ENCODE measurements at places on chromosomes 3 and 15.
A peak's percentile ranks its signal among the peaks of the same experiment; 100 is the strongest.

GRCh38 chr15:65132878-65133547 is 595 bp downstream of the PDCD7 start:
- DNase-seq, result peak; percentile 65

- no peak for DNase-seq
Observed at GRCh38 chr15:41417418-41418195, 712 bp downstream of the RTF1 start.

- no peak for DNase-seq
Observed at GRCh38 chr3:125148836-125149235, 63.7 kb downstream of the SLC12A8 start.

DNA sequence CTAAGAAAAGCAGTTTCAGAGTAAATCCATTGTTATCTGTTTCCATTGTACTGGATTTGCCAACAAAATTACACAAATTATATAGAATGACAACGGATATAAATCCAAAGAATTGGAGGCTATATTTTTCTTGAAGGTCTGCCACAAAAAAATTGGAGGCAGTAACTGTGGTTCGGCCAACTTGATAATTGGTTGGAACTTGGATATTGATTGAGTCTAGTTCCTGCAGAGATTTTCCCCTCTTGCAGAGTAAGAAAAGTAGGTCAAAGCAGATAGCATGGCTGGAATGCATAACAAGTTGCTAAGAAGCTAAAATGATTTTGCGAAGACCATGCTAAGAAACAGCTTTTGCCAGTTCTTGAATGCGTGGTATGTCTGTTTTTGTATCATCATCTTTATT is 269.6 kb upstream of the CFAP20DC start:
- DNase-seq, result no peak

- DNase-seq, result no peak
Observed at GRCh38 chr3:33181229-33181628, 37.4 kb downstream of the SUSD5 start.

- DNase-seq, result no peak
Observed at GRCh38 chr15:29849716-29850115, 27.4 kb upstream of the TJP1 start.

GRCh38 chr15:100508641-100509300 is 20.0 kb downstream of the CERS3 start:
- no peak for DNase-seq

DNA sequence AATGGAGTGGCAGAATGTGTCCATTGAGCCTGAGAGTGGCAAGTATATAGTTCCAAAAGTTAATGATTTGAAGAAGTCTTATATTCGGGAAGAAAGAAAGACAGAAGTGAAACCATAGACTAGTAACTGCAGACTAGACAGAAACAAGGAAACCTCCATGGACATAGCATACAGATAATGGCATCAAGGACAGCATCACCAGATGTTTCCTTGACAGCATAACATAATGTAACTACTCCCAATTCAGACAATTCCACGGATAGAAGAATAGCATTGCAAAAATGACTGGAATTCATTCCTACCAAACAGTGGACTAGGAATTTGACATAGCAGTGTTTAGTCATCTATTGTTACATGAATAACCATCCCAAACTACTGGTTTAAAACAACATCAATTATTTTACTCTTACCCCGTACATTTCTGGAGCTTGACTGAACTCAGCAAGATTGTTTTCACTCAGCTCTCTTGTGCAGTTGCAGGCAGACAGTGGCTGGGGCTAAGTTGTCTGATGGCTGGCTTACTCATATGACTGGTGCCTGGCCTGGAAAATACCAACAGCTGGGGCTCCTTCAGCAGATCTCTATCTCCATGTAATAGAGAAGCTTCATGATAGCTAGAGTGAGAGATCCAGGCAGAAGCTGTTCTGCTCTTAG is 109.7 kb upstream of the GADL1 start:
- DNase-seq, result no peak

DNA sequence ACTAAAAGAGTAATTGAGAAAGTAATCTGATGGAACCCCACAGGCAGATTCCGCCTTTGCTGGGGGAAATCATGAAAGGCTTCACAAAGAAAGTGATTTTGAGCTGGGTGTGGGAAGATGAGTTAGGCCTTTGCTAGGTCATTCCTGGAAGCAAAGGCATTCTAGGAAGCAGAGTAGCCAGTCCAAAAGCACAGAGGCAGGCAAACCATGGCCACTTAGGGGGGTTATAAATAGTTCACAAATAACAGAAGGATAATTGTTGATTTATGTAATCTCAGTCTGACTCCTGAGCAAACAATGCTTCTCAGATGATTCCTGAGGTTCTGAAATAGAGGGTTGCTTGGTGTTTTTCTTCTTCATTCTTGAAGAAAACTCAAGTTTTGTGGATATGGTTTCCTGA is 576.3 kb downstream of the NTRK3 start:
- no peak for DNase-seq

GRCh38 chr15:72866182-72866581 is 82.6 kb upstream of the ADPGK start:
- DNase-seq, result no peak

GRCh38 chr3:82814660-82815059 is 1053.2 kb upstream of the GBE1 start:
- no peak for DNase-seq

GRCh38 chr3:70608434-70608833 is 296.0 kb upstream of the MDFIC2 start:
- DNase-seq, result no peak

GRCh38 chr15:67003586-67003985 is 61.8 kb upstream of the SMAD3 start:
- no peak for DNase-seq

DNA sequence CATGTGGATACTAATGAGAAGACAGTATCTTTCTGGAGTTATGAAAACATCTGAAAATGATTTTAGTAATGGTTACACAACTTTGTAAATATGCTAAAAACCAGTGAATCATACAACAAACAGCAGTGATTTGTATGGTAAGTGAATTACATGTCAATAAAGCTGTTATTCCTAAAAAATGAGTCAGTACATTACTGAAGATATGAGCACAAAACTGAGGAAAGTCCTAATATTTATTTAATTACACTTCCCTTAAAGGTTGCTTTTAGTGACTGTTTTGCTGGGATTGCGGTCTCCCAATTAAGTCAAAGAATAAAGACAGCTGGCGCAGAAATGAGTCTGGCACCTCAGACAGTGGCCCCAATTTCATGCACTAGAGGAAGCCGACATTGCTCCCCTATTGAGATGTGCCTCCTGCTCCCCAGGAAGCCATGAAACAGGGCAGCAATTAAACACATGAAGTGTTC is 50.9 kb upstream of the FSIP1 start:
- no peak for DNase-seq

DNA sequence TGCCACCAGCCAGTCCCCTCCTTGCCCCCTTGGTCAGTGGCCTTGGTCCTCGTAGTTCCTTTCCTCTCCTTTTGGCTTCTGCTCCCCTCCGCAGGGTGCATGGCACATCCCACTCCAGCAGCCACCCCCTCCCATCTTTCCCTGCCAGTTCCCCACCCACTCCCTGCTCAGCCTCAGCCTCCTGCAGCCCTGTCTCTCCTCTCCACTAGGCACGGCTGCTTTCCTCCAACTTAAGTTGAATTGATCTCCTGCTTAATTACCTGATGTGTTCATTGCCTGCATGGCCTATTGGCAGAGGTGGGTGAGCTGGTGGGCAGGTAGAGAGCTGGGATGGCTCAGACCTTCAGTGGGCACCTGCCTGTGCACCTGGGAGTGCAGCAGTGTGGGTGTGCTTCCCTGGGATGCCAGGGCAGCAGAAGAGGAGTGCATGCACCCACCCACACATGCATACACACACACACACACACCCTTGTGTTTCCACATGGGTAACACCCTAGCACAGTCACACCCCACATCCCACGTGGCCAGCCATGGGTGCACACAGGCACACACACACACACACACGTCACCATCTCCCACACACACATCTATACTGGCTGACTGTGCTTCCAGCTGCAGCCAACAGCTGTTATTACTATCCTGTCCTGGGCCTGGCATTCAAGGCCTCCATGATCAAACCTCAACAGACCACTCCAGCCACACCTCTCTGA is 30.9 kb downstream of the C3orf18 start:
- DNase-seq, result no peak

GRCh38 chr15:89784686-89784960 is 8.5 kb downstream of the MESP2 start:
- no peak for DNase-seq

- DNase-seq, result no peak
Observed at GRCh38 chr3:58072052-58072762, 64.0 kb downstream of the FLNB start.

- no peak for DNase-seq
Observed at GRCh38 chr3:172190980-172191379, 151.6 kb downstream of the FNDC3B start.

- DNase-seq, result no peak
Observed at GRCh38 chr3:166634091-166634746, 745.9 kb downstream of the ZBBX start.

- DNase-seq, result peak; percentile 45
Observed at GRCh38 chr15:78093242-78094020, 1.1 kb downstream of the SH2D7 start.

DNA sequence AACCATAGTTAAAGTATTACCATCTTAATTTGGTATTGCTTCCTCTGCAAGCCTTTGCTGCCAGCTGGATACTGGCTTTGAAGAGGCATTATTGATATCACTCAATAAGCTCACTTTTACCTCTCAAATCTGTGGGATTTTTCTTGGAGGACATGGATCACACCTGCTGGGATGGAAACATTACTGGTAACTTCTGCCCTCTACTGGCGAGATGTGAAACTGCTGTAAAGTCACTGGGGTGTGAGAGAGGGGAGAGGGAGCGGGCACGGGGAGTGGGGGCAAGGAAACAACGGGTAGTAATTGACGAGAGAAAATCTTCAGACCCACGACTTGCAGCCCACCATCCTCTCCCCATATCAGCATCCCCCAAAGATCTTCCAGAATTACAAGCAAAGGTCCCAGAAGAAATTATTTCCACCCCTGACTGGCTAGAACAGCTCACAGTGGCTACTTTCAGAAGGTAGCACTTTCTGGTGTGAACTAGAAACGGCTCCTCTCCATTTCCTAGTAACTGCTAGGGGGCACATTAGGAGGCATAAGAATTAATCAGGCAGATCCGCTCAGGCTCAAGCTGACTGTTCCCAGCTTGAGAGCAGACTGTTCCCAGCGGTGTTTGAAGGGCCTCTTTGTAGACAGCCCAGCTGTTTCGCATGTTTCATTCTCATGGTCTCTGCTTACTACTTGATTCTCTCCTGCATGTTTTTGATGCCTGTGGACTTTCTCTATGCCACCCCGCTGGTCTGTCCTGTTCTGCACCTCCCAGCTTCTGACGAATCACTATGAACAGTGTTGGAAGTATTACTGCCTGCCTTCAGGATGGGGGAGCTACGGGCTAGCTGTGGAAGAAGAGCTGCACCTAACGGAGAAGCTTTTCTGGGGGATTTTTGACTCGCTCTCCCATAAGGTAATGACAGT is 230.4 kb upstream of the CHRM5 start:
- peak; percentile 54 for DNase-seq

GRCh38 chr3:122646146-122646988 is 34.3 kb upstream of the PARP14 start:
- DNase-seq, result no peak

GRCh38 chr3:24725514-24726255 is 231.0 kb upstream of the THRB start:
- no peak for DNase-seq

DNA sequence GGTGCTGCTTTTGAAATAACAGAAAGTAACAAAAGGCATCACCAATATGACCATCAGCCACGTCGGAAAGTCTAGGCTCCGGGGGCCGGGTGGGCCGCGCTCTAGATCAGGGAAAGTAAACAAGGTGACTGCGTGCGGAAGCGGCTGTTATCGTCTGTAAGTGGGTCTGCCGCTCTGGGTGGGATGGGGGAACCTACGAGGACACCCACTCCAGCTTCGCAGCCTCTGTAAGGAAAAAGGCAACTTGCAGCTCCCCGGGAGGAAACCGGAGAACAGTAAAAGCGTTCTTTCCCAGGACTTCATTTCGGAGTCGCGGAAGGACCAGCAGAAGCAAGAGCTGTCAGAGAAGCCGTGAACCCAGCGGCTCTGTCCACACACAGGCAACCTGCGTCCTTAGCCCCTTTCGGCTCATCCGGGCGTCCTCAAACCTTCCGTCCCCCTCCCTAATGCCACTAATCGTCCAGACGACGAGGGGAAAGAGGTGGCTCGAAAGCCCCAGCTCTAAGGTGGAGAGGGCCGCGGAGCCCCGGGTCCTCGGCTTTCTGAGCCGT is 461 bp downstream of the XRN1 start:
- peak; percentile 74 for DNase-seq
